ENCODE measurements at places on chromosomes 7 and 10. TPM values are rescaled to one million over a fixed set of nuclear protein-coding genes. Genes with fewer than 3 reads are reported as not detected.

TEX36 gene
- total RNA-seq = not detected

DNA sequence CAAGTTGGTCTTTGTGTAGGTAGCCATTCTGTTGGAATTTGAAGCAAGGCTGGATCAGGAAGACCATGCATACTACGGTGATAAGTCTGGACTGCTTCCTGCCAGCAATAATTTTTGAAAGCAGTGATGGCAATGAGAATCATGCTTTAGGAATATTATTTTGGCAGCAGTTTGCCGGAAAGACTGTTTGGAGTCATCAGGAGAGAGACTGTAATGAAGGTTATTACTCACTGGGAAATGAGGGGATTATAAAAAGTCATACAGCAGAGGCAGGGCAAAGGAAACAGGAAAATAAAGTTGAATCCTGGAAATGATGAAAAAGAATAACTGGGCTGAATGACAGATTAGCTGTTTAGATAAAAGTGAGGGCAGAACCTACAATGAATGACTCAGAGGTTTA is 1136.8 kb upstream of the AUTS2 start:
- no peak for DNase-seq

GRCh38 chr7:74718336-74718735 is 55.5 kb upstream of the NCF1 start:
- DNase-seq = no peak

ZPBP gene
- not detected for total RNA-seq

ANXA8L1 gene
- total RNA-seq = not detected

- no peak for DNase-seq
These were observed 3.6 kb downstream of the PRKAR2B start for GRCh38 chr7:107047902-107048782.

DNA sequence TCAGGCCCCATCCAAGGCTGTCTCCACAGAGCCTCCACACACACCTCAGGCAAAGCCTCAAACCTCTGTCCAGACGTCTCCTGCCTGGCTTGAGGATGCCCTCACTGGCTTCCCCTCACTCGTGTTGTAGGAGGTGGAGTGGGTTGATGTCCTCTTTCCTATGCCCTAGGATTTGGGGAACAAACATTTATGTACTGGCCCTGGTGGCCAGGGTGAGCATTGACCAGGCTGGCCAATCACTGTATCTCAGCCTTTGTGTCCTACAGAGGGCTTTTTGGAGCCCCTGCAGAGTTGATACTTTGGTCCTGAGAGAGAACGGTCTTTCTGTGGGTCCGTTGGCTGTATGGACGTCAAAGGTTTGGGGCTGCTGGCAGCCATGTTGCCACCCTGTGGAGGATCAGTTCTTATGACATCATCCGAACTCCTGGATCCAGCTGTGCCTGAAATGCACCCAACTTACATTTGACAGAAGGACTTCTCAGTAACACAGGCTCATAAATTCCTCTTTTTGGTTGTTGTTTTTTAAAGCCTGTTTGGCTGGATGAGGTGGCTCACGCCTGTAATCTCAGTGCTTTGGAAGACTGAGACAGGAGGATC is 2.3 kb upstream of the GRID2IP start:
- no peak for DNase-seq

- DNase-seq = no peak
These were observed 163.9 kb upstream of the PPP1R3A start for GRCh38 chr7:114082642-114083165.

DNA sequence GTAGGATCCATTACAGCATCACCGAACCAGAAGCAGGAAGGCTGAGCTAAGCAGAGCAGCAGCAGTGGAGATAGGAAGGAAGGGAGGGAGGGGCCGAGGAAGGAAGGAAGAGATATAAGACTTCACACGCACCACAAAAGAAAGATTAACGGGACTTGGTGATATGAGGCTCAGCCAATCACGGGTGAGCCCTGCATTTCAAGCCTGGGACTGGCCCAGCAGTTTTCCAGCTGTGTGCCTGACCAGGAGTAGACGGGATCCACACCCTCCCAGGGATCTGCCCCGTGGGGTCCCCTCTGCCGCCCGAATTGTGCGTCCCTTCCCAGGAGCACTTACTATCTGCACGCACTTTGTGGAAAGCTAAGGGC is 16.2 kb downstream of the ATG9B start:
- DNase-seq = peak; percentile 52

SPDYE9 gene
- total RNA-seq = not detected

DNA sequence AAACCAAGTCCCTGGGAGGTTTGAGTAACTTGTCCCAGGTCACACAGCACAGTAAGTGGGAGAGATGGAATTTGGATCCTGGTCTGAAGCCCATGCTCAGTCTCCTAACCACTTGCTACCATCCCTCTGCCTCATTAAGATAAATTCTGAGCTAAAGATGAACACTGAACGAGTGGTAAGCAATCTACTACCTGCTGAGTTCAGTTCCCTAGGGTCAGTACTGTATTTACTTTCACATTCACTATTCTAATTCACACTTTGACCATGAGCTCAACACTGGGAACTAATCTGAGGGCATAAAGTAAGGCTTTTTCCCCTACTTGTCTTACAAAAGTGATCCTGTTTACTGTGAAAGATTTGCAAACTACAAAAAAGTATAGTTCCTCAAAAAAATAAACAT is 2.4 kb downstream of the UROS start:
- no peak for DNase-seq

DNA sequence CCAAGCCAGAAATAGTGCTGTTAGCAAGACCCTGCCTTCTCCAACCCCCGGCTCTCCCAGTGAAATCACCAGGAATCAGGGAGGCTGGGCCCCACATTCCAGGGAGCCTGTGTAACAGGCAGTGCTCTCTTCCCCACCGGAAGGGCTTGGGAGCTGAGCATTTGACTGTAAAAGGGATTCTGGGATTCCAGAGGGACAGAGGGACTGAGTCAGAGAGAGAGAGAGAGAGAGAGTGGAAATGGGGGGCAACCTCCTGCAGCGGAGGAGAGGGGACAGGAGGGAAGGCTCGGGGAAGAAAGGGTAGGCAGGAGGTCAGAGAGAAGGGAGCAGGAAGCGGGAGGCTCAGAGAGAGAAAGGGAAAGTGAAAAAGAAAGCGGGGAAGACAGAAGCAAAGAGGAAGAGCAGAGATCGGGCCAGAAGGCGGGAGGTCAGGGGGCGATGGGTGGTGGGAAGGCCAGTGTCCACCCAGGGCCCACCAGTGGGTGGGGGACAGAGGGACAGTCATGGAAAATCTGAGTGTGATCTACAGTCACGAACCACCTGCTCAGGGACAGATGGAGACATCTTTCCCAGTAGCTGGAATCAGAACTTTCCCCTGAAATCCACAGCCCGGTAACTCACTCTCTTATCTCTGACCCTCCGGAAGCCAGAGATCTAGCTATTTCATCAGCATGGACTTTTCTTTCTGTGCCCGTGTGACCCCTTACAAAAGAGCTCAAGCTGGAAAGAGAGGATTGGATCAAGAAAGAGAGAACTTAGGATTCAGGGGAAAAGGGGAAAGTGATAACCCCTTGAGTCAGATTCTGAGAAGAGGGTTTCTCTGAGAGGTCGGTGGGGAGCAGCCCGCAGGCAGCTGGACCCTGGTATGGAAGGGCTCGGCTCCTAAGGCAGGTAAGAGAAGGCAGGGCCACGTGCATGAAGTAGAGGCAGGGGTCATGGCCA is 4.6 kb upstream of the SERPINE1 start:
- no peak for DNase-seq
